Naive B cell (primary cell): ENCODE measurements at places on chromosomes 4 and X.

GRCh38 chrX:15468036-15468435, 25.1 kb downstream of the PIR start:
- DNase-seq, result no peak

DNA sequence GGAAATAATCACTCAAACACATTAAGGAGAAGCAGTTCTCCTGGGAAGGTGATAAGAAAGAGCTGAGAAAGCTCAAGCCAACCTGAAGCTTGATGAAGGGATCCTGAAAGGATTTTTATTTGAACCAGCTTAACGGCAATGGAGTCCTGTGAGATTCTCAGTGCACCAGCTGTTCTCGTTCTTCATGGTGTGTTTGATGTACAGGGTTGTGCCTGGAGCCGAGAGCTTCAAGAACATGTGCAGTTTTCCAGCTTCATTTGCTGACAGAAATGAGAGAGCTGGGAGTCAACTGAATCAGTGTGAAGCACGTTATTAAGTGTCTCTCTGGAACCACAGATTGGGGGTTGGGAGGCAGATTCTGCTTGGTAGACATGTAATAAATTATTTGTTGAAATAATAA, 115.7 kb downstream of the ANKRD50 start:
- no peak for DNase-seq

DNA sequence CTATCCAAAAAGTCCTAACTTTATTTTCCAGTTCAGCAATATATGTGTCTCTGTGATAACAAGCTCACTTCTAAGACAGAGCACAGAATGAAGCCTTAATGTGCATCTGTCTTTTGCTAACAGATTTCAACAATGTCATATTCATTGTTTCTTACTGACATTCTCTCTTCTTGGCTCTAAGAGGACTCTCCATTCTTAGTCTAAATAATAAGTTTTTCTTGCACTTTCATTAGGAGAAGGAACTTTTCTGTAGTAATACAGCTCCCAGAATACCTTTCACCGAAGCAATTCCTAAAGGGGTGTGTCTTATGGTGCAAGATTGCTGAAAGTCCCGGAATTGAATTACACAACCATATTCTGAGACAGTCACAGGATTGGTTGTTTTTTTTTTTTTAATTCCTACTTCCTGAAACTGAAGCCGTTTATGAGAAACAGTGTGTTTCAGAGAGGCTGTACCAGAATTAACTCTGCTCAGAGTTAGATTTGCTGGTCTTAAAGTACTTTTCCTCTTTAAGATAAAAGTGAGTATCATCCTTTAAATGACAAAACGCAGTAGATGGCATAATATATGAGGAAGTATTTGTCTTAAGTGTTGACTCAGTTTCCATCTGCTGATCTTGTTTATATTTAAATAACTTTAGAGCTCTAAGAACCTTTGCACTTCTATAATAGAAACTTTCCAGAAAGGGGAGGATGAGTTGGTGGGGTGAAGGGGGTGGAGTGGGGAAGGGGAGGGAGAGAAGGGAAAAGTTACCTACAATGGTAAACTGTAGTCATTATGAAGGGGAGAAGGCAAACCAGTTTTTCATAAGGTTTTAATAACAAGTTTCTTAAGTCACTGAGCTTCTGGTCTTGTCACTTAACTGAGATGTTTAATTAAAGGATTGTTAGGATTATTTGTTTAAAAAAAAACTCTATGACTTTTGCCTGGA, at the start of gene ALPK1:
Gene ALPK1, plus strand, starts transcription at position 421 of the 932 bp plus-strand sequence.
- DNase-seq, result peak; percentile 53

GRCh38 chrX:28329156-28329555, 258.1 kb upstream of the IL1RAPL1 start:
- DNase-seq, result no peak

GRCh38 chrX:141904262-141904661, 568 bp downstream of the MAGEC1 start:
- DNase-seq, result no peak

DNA sequence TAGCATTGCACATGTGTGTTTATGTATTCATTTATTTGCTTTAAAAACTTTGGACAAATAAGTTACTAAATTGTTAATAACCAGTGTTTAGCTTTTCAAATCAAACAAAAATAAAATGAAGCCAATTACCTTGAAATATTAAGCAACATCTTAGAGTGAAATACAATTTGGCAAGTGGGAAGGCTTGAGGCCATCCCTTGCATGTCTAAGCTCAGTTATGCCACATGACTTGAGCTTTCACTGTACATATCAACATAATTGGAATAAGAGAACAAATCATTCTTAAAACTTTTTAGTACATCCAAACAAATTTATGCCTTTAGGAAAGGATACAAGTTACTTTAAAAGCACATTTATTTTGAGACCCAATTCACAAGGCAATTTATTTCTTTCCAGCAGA, 640.6 kb downstream of the SPRY1 start:
- DNase-seq, result no peak

GRCh38 chr4:54082168-54082567, 17.8 kb upstream of the CHIC2 start:
- DNase-seq, result no peak

DNA sequence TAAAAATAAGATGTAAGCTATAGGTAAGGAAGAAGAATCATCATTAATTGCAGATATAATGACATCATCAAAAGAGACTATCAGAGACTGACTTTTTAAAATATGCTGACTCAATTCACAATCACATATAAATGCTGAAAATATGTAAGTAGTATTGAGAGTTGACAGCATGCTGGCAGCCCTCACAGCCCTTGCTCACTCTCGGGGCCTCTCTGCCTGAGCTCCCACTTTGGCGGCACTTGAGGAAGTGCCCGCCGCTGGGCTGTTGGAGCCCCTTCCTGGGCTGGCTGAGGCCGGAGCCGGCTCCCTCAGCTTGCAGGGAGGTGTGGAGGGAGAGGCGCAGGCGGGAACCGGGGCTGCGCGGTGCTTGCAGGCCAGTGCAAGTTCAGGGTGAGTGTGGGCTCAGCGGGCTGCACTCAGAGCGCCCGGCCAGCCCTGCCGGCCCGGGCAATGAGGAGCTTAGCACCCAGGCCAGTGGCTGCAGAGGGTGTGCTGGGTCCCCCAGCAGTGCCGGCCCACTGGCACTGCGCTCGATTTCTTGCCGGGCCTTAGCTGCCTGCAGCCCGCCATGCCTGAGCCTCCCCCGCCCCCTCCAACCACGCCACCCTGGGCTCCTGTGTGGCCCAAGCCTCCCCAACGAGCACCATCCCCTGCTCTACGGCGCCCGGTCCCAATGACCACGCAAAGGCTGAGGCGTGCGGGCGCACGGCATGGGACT, 68.9 kb downstream of the RAB28 start:
- no peak for DNase-seq

DNA sequence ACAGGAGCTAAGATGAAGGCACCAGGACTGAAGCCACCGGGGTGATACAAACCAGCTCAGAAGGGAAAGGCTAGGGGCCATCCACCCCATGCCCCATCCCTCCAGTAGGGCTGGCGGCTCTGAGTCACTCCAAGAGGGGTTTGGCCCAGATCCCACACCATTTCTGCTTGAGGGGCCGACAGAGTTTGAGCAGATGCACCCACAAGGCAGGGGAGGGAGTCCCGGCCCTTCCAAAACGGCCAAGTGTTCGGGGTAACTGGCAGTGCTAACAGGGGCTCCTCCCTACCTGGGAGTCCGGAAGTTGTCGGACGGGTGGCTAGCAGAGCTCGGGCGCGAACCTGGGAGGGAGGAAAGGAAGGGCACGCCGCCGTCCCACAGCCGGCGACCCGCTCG, 412 bp downstream of the SLC10A3 start:
- no peak for DNase-seq

DNA sequence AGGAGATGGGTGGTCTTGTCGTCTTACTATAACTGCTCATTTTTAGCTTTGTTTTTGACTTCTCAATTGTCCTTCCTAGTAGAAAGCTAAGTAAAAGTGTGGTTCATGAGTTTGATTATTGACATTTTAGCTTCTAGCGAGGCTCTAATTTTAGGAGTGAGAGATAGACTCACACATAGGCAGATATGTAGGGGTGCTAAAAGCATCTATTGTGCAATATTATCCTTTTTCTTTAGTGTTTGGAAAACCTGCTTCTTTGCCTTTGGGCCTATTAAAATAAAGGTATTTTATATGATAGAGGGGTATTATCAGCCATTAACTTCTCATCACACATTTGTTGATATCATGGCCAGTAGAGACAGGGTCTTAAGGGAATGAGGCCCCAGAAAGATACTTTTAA, 195.3 kb downstream of the SPRY1 start:
- no peak for DNase-seq

DNA sequence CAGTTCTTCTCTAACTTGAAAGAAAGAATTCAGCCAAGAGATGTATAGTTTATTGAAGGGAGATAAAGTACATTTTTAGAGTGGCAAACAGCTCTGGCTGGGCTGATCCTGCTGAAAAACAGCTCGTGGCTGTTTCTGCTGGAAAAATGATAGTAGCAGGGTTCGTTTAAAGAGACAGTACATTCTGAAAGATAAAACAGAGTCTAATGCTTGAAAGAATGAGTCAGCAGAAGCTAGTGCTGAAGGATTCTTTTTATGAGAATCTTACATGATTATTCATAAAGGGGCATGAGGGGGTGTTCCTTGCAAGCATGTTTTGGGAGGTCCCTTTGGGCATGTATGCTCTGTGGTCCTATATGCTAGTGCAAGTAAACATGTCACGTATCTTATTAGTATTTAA, 790.0 kb downstream of the PCDH18 start:
- no peak for DNase-seq

DNA sequence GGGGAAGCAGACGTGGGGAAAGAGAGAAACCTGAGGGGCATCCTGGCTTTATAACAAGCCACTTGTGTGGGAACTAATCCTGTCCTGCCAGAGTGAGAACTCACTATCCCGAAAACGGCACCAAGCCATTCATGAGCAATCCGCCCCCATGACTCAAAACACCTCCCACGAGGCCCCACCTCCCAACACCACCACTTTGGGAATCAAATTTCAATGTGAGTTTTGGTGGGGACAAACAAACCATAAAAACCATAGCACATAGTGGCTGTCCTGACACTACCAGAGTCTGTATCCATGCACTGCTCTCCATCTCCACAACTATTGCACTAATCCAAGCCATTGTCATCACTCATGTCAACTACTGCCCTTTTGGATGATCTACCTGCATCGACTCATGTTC, 28.5 kb upstream of the SEPTIN6 start:
- DNase-seq, result no peak

- no peak for DNase-seq
Measured at GRCh38 chrX:148995661-148996060, 495.2 kb downstream of the AFF2 start.

DNA sequence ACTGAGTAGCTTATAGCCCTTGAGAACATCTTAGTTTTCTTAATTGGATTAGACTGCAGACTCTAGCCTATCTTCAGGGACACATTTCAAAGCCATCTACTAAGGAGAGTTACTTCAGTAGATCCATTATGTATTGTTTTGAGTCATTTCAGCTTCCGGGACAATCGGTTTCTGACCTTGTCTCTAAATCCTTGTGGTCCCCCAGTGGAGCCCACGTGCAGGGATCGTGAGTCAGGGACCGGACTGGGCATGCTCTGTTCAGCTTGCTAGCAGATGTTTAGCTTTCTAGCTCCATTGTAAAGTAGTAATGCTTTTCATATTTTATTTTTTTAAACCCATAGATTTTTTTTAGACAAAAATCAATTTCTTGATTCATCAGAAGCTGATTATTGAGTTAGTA, 211.9 kb upstream of the PRPS2 start:
- no peak for DNase-seq
